ENCODE measurements at places on chromosomes 6 and 20.

GRCh38 chr6:84093441-84094435, 60.2 kb downstream of the MRAP2 start:
- DNase-seq, result no peak

DNA sequence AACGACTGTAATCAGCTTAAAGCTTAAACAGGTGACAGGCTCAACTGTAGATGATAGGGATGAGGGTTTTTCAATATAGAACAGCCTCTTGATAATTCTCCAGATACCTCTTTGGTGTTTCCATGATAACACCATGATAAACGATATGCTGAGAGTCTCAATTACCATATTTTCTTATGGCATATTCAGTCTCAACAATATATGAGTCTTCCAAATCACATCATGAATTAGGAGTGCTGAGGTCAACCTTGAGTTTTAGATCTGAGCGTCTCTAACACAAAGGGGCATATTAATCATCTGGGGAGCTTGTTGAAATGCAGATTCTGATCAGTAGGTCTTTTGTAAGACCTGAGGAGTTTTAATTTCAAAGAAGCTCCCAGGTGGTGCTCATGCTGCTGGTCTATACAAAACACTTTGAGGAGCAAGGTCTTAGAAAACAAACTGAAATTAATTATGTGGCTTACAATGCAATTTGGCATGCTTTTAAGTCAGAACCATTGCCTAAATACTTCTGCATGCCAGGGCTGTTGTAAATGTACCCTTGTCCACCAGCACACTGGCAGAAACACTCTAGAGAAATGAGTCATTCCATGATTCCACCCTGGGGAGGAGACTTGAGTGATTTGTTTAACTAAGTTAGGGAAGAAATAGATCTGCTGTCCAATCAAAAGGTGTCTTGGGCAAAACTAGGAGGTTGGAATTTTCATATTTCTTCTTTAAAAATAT, 49.6 kb downstream of the PTCHD4 start:
- DNase-seq, result no peak

DNA sequence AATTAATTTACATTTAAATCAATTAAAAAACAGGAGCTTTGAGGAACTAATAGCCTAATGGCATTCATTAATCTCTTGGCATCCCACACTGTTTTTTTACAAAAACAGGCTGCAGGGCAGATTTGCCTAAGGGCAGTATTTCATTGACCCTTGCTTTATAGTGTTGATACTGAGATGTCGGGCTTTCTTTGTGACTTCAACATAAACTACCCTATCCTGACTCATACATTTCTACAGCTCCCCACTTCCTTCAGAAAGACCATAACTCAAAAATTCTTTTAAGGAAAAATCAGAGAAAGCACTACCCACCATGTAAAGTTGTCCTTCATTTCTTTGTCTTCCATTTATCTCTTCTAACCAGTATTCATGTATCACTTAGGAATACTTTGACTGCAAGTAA, 92.2 kb upstream of the NT5E start:
- no peak for DNase-seq

GRCh38 chr6:149077208-149077607, 240.3 kb upstream of the TAB2 start:
- peak; percentile 64 for DNase-seq

- no peak for DNase-seq
Observed at GRCh38 chr6:121657972-121658371, 222.5 kb downstream of the GJA1 start.

DNA sequence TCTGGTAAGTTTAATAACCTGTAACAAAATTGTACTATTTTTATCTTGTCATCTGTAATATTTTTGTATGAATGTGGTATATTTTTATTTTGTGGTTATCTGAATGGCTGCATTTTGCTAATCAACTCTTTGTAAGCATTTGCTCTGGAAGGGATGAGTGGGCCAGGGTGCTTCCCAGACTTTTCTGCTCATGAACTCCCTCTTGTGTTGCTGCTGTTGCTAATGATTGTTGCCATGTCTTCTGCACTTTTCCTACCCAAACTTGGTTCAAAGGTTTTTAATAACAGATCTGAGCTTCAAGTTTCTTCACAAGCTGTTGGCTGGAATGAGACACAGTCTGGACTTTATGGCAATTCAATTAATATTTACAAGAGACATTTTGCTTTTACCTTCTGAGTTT, 1005.7 kb downstream of the HACE1 start:
- DNase-seq, result no peak

- DNase-seq, result no peak
Observed at GRCh38 chr6:16757332-16757731, 3.9 kb downstream of the ATXN1 start.
